HCT116 (cell line): ENCODE measurements at places on chromosomes 3 and 15. TPM values are rescaled to one million over a fixed set of nuclear protein-coding genes. Genes with fewer than 3 reads are reported as not detected.

GRCh38 chr3:45955017-45955647 is 11.9 kb downstream of the CXCR6 start:
- no peaks in the 10 kb centered on the region for H3K4me1 ChIP-seq
- H3K4me3 ChIP-seq = no peak overlapping the region
- H3K27ac ChIP-seq = no peak overlapping the region

GRCh38 chr3:171282041-171282440 is 178.2 kb downstream of the TNIK start:
- no peaks in the 10 kb centered on the region for H3K27me3 ChIP-seq
- no peak overlapping the region for H3K4me3 ChIP-seq
- H3K4me1 ChIP-seq = peaks cover 17% of the 10 kb centered on the region
- no peak for DNase-seq
- no peaks in the 10 kb centered on the region for H3K36me3 ChIP-seq
- H3K27ac ChIP-seq = no peak overlapping the region

GRCh38 chr3:35773417-35773816 is 134.1 kb downstream of the ARPP21 start:
- no peak overlapping the region for H3K27ac ChIP-seq
- no peaks in the 10 kb centered on the region for H3K36me3 ChIP-seq
- no peaks in the 10 kb centered on the region for H3K4me1 ChIP-seq
- no peaks in the 10 kb centered on the region for H3K27me3 ChIP-seq

DNA sequence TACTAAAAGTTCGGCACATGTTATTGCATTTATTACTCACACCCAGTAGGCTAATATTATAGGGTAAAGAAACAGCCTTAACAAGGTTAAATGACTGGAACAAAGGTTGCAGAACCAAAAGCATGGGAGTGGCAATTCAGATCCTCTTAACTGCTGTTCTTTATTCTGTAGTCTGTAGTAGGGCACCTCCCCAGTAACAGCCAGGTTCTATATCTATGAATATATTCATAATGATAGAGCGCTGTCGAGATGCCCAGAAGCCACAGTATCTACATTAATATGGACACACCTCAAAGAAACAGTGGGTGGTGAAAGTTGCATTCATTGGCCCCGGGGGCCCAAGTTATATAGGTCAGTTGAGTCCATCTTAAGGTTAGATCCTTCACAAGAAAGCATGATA is 340.9 kb upstream of the THRB start:
- H3K36me3 ChIP-seq = no peaks in the 10 kb centered on the region
- DNase-seq = no peak
- no peak overlapping the region for H3K27ac ChIP-seq
- H3K4me1 ChIP-seq = no peaks in the 10 kb centered on the region
- H3K4me3 ChIP-seq = no peak overlapping the region

DNA sequence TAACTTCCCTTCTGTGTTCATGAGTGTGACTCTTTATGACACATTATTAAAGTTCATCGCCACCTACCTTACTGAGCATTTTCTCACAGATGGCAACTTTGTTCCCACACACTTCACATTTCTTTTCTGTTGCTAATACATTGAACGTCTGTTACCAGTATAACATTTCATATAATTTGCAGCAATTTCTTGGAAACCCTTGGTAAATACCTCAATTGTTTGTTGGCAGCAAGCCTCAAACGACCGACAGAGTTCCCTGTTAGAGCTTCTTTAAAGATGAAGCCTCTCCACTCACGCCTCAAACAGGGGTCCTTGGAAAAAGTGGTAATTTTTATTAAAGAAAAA is 3.2 kb upstream of the CHSY1 start:
- no peaks in the 10 kb centered on the region for H3K27me3 ChIP-seq
- peaks cover 9% of the 10 kb centered on the region for H3K4me1 ChIP-seq
- no peak for DNase-seq
- no peaks in the 10 kb centered on the region for H3K36me3 ChIP-seq
- H3K27ac ChIP-seq = no peak overlapping the region

DNA sequence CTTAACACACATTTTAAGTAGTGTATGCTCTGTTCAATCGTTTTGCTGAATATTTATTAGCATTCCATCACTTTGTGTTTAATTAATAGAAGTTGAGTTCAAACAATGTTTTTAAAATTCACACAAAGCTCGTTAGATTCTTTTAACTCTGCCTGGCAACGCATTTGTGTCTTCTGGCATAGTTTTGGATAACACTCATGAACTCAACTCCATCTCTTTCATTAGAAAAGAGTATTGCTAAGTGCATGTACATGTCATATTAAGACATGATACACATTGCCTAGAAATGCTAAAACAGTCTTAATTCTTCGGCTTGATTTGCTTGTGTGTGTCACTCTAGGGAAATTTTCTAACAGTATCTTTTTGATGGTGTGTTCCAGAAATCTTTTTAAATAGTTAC is 15.7 kb downstream of the TSC22D2 start:
- 0 out of 2 replicates have a peak, but pooled peaks cover 2% of the 10 kb centered on the region for H3K4me1 ChIP-seq
- H3K27ac ChIP-seq = no peak overlapping the region
- no peak overlapping the region for H3K4me3 ChIP-seq
- no peak for DNase-seq
- peaks cover 3% of the 10 kb centered on the region; the same call in 1 of the 2 replicates for H3K36me3 ChIP-seq

- no peaks in the 10 kb centered on the region for H3K27me3 ChIP-seq
- H3K4me3 ChIP-seq = no peak overlapping the region
- DNase-seq = no peak
- H3K4me1 ChIP-seq = no peaks in the 10 kb centered on the region
- no peaks in the 10 kb centered on the region for H3K36me3 ChIP-seq
Measured at GRCh38 chr3:74844428-74844827, 230.0 kb upstream of the CNTN3 start.

GRCh38 chr3:34844323-34844620 is 795.1 kb upstream of the ARPP21 start:
- no peaks in the 10 kb centered on the region for H3K4me1 ChIP-seq
- no peaks in the 10 kb centered on the region for H3K36me3 ChIP-seq
- H3K27ac ChIP-seq = no peak overlapping the region
- no peaks in the 10 kb centered on the region for H3K27me3 ChIP-seq

GRCh38 chr3:16663854-16664712 is 58.9 kb upstream of the DAZL start:
- H3K36me3 ChIP-seq = no peaks in the 10 kb centered on the region
- H3K27ac ChIP-seq = no peak overlapping the region
- no peak for DNase-seq

- no peaks in the 10 kb centered on the region for H3K4me1 ChIP-seq
- no peaks in the 10 kb centered on the region for H3K27me3 ChIP-seq
- no peak overlapping the region for H3K27ac ChIP-seq
Measured at GRCh38 chr15:77800305-77800704, 167.6 kb upstream of the LINGO1 start.

CPNE4 gene
- not detected for total RNA-seq

- peak overlapping the region; percentile 86 for H3K4me3 ChIP-seq
- H3K27ac ChIP-seq = peak overlapping the region; percentile 88
- peaks cover 12% of the 10 kb centered on the region; the same call in 1 of the 2 replicates for H3K4me1 ChIP-seq
- no peak for DNase-seq
Measured at GRCh38 chr3:128878556-128879124, 780 bp upstream of the ACAD9 start.

CEP70 gene
- 38.7 TPM for total RNA-seq

DNA sequence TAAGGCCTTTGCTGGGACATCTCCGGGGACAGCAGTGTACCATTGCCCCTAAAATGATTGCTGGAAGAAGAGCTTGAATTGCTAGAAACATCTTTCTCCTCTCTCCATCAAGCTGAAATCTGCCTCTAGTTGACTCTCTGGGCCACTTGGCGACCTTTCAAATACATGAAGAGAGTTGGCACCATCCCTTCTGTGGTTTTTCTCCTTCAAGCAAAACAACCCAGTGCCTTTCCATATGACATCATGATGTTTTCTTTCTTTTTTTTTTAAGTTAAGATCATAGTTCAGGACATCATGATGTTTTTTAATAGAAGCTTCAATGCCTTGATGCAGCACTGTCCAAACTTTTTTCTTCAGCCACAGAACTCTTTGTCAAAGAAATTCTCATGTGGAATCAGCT is 144.0 kb upstream of the PTPRG start:
- H3K4me3 ChIP-seq = no peak overlapping the region
- no peaks in the 10 kb centered on the region for H3K36me3 ChIP-seq
- H3K27me3 ChIP-seq = peaks cover 10% of the 10 kb centered on the region
- no peak for DNase-seq

DNA sequence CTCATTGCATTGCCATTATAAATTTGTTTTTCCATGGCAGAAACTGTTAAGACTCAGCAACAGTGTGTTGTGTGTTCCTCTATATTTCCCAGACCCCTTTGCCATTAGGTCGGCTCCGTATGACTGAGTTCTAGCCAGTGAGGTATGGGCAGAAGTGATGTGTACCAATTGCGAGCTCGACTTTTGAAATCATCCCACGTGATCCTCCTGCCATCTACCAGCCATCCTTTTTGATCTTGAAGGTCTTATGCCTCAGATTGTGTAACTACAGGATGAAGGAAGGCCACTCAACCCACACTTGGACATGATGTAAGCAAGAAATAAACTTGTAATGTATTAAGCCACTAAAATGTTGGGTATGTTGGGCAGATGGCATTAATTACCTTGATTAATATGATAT is 562.3 kb downstream of the PDCD6IP start:
- H3K27ac ChIP-seq = no peak overlapping the region
- DNase-seq = no peak

ICE2 gene
- 62.8 TPM for total RNA-seq

DNA sequence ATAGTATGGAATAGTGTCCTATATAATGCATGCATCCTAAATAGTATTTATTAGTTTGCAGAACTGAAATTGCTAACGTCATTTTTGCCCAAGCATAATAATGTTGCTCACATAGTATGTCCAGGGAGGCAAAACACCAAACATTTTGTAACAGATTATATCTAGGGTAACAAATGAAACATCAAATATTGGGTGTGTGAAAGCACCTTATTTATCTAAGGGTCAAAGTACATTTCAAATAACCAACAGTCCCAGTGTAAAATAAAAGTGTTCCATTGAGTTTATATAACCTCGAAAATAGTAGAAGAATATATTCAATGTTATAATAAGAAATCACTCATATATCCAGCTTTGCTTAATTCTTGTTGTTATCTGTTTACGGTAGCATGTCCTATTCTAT is 363.1 kb downstream of the CADM2 start:
- H3K27ac ChIP-seq = no peak overlapping the region
- H3K4me1 ChIP-seq = no peaks in the 10 kb centered on the region
- H3K27me3 ChIP-seq = no peaks in the 10 kb centered on the region
- H3K4me3 ChIP-seq = no peak overlapping the region
- no peaks in the 10 kb centered on the region for H3K36me3 ChIP-seq

NOX5 gene
- total RNA-seq = 0.91 TPM

UPK1B gene
- not detected for total RNA-seq

CCDC33 gene
- 0.15 TPM for total RNA-seq

DNA sequence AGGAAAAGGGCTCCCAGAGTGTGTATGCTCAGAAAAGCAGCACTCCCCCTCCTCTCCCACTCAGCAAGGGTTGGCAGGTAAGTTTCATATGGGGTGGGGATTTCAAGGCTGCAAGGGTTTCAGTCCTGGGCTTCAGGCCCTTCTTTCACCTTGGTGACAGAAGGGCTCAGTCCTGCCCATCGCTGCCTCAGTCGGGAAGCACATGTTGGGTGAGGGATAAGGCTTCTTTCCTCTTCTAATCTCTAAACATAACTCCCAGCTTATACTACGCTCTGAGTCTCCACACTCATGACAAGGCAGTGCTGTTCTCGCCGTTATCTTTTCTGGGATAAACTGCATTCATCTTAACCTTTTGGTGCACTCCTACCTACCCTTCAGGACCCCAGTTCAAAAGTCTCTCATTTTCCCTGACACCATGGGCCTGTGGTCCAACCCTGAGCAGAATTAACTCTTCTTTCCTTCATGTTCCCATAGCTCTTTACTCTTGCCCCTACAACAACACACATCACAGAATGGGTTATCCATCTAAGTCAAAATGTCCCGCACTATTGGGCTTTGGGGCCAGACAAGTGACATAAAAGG is 17.0 kb downstream of the RAB43 start:
- H3K27me3 ChIP-seq = no peaks in the 10 kb centered on the region
- no peak overlapping the region for H3K4me3 ChIP-seq
- no peak for DNase-seq
- no peak overlapping the region for H3K27ac ChIP-seq

GPD1L gene
- 21.9 TPM for total RNA-seq

CCR8 gene
- not detected for total RNA-seq

GRCh38 chr3:48879994-48880377 is 18.7 kb downstream of the SLC25A20 start:
- no peaks in the 10 kb centered on the region for H3K27me3 ChIP-seq
- no peak overlapping the region for H3K4me3 ChIP-seq
- DNase-seq = no peak
- no peaks in the 10 kb centered on the region for H3K36me3 ChIP-seq

GRCh38 chr3:138005627-138006026 is 4.3 kb upstream of the CLDN18 start:
- no peaks in the 10 kb centered on the region for H3K4me1 ChIP-seq
- no peak overlapping the region for H3K27ac ChIP-seq
- no peaks in the 10 kb centered on the region for H3K27me3 ChIP-seq
- H3K4me3 ChIP-seq = no peak overlapping the region

GRCh38 chr3:12661926-12662592 is 1.9 kb downstream of the RAF1 start:
- H3K4me3 ChIP-seq = peak overlapping the region; percentile 90
- H3K27me3 ChIP-seq = no peaks in the 10 kb centered on the region
- H3K27ac ChIP-seq = peak overlapping the region; percentile 94
- H3K36me3 ChIP-seq = no peaks in the 10 kb centered on the region
- DNase-seq = no peak

- H3K27ac ChIP-seq = no peak overlapping the region
- H3K4me1 ChIP-seq = no peaks in the 10 kb centered on the region
- no peaks in the 10 kb centered on the region for H3K27me3 ChIP-seq
- H3K4me3 ChIP-seq = no peak overlapping the region
- no peak for DNase-seq
Measured at GRCh38 chr15:42048080-42048820, 27.4 kb upstream of the PLA2G4E start.

DNA sequence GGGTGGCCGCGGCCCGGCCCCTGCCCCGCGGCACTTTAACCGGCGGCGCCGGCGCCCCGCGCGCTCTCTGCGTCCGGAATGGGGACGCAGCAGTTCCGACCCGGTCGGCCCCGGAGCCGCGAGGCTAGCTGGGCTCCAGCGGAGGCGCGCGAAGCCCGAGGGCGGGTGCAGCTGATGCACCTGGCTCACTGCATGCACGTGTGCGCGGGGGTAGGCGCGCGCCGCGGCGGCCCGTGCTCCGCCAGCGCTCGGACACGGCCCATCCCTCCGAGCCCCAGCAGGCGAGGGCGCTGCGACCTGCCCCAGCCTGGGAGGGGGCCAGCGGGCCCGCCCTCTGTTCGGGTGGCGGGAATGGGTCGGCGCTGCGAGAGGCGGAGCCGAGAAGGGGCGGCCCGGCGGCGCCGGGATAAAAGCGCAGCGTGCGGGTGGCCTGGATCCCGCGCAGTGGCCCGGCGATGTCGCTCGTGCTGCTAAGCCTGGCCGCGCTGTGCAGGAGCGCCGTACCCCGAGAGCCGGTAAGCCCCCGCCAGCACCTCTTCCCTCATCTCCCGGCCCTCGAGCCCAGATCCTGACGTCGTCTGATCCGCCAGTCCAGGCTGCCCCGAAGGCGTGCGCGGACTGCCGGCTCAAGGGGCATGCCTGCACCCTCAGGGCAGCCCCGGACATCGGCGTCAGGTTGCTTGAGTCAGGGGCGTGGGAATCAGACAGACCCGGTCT is at the start of the genes CHDH and IL17RB:
Gene CHDH, minus strand, starts transcription at position 286 of the 717 bp plus-strand sequence. CDS start 22,411 bp downstream, outside the sequence.
Gene IL17RB, plus strand, starts transcription at position 435 of the 717 bp plus-strand sequence. Its CDS starts 21 bp downstream, at position 456.
- H3K36me3 ChIP-seq = no peaks in the 10 kb centered on the region
- H3K4me3 ChIP-seq = peak within 1 kb of the TSS; percentile 72
- no peaks in the 10 kb centered on the region for H3K27me3 ChIP-seq
- H3K27ac ChIP-seq = peak within 1 kb of the TSS; percentile 83
- H3K4me1 ChIP-seq = peaks cover 50% of the 10 kb centered on the region
